Astrocyte (in vitro differentiated cells and primary cell): ENCODE measurements at places on chromosomes 3 and 15. TPM values are rescaled to one million over a fixed set of nuclear protein-coding genes. Genes with fewer than 3 reads are reported as not detected.

- no peaks in the 10 kb centered on the region for H3K4me1 ChIP-seq
- H3K4me3 ChIP-seq = peak overlapping the region; percentile 81
- no peaks in the 10 kb centered on the region for H3K27me3 ChIP-seq
Observed at GRCh38 chr15:90994059-90994416, 297 bp downstream of the PRC1 start.

The GMPPB gene
- 21.4 and 24.6 TPM in 2 replicates for total RNA-seq

DNA sequence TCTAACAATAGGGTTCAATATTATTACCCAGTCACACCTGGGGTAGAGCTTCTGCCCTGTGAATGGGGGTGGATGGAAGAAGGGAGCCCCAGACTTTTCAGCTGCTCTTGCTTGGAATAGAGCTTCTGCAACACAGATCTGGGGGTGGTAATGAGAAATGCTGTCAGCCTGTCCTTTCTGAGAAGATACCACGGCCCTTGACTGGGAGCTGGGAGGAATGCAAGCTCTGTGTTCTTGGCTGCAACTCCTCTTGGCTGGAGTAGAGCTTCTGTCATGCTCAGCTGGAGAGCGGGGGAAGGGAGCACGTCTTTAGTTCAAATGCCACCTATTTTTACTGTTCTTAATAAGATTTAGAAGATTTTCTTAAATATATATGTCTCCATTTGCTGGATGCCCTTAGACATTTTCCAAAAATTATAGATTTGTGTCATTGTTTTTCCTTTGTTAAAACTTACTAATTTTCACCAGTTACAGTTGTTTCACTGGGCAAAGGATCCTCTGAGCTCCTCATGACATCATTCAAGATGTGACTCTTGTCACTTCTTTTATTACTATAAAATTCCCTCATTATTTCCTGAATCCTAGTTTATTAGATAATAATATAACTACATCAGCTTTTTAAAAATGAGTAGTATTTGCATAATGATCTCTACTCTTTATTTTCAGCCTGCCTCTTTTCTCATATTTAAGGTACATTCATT is 180.0 kb upstream of the TGFBR2 start:
- H3K36me3 ChIP-seq = no peaks in the 10 kb centered on the region
- peaks cover 7% of the 10 kb centered on the region for H3K4me1 ChIP-seq
- no peak overlapping the region for H3K4me3 ChIP-seq
- H3K27me3 ChIP-seq = no peaks in the 10 kb centered on the region
- DNase-seq = peak; percentile 77

- H3K36me3 ChIP-seq = no peaks in the 10 kb centered on the region
- no peak overlapping the region for H3K4me3 ChIP-seq
- DNase-seq = no peak
- no peak overlapping the region for H3K27ac ChIP-seq
Observed at GRCh38 chr3:68743521-68743920, 188.8 kb downstream of the TAFA4 start.

DNA sequence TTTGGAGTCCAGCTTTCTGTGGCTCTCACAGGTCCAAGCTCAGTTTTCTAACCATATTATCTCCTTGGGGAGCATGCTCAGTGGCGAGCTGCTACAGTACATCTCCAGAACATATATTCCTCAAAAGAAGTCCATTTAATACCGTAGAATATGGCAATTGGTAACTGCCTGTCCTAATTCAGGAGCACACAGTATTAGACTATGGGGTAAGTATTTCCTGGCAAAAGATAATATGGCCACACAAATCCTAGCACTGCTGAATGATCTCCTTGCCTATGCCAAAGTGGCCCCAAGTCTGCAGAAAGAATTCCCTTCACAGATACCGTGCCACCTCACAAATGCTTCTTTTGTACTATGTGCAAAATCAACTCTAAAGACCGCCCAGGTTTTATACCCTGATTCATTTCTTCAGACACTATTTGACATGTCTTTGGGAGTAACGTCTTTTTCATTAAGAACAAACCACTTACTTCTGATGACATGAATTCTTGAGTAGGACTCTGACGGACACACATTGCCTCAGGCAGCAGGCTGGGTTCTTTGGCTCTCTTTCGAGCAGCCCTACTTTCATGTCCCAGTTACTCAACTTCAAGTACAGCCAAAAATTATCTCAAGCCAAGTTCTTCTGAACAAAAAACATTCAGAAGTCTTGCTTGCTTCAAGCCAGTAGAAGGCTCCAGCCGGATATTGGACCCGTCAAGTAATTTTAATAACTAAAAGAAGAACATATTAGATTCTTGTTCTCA is 368.3 kb upstream of the DCBLD2 start:
- H3K36me3 ChIP-seq = no peaks in the 10 kb centered on the region
- H3K4me3 ChIP-seq = no peak overlapping the region
- H3K27me3 ChIP-seq = no peaks in the 10 kb centered on the region
- no peaks in the 10 kb centered on the region for H3K4me1 ChIP-seq

The ALDH1A2 gene
- 0.98 and 1.7 TPM in 2 replicates for total RNA-seq

DNA sequence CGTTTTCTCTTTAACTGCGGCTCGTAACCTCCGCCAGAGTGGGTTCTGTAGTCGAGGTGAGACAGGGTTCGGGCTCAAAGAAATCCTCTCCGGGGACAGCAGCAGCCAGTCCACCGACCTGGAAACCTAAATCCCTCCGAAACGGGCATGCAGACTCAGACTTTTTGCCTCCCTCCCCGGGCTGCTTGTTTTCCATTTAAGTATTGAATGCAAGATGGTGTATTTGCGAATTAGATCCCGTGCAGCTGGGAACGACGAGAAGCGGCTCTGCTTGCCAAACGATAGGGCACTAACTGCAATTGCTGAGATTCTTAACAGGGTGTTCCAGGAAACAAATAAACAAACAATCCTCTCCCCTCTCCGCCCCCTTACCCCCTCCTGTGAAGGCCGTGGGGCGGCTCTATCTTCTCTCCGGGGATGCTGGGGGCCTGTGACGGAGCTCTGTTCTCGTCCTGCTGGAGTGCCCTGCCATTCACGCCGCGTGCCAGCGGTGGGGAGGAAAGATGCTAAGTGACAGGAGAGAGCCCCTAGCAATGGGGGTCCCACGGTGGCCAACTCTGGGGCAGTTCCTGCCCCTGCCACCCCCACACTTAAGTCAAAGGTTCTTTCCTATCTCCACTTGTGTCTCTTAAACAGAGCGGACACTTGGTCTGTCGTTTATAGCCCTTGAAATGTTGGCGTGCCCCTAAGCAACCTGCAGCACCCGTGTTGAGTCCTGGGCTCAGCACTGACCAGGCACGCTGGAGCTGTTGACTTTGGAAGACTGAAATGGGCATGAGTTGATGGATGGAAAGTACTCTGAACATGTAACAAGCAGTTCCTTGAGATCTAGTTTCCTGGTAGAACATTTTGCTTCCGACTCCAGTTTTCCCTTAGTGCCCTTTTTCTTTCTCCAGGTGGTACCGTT is 1.3 kb upstream of the ETV5 start:
- DNase-seq = peak; percentile 12
- peak overlapping the region; percentile 81 for H3K27ac ChIP-seq
- peaks cover 6% of the 10 kb centered on the region for H3K36me3 ChIP-seq
- peaks cover 11% of the 10 kb centered on the region for H3K27me3 ChIP-seq

DNA sequence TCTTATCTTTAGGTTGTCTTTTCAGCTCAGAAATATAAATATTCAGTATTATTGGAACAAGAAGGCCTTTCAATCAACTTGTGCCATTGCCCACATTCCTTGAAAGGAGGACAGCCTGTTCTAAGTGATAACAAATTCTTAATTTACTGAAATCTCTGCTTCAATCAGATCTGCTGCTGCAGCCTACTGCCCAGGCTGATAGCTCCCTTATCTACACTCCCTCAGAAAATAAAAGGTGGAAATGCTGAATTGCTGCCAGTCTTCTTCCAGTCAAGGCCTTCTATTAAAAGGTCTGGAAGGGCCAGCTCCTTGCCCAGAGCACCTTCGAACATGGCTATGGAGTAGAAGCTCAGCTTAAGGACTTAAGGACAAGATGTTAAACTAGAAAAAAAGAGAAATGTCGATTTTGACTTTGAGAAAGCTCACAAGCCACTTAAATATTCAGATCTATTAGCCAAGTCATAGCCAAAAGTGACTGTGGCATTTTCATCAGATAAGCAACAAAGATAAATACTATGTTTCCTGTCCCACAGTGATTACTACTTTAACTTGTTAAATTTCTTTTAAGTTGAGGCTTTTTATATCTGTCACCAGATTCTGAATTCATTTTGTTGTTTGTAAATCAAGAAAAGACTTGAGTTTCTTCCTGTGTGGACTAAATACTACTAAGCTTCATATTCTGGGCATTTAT is 480.5 kb upstream of the CBLB start:
- no peaks in the 10 kb centered on the region for H3K36me3 ChIP-seq
- H3K4me3 ChIP-seq = no peak overlapping the region
- peaks cover 16% of the 10 kb centered on the region for H3K4me1 ChIP-seq
- no peaks in the 10 kb centered on the region for H3K27me3 ChIP-seq
- H3K27ac ChIP-seq = no peak overlapping the region
